ENCODE measurements at places on chromosomes 7 and 10.

DNA sequence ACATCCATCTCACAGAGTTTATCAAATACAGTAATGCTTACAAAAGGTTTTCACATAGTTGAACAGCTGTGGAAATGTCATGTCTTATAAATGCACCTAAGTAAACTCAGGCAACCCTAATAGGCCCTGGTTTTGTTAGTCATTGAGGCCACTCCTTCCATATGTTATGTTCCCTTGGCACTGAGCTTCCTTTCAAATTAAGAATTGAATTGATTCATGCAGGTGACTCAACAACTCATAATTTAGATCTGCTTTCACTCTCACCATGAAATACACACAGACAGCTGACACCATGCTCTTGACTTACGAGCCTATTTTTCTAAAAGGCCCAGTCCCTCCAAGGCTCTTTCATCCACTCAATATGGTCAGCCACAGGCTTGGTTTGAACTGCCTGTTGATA lies 476.9 kb downstream of the KCNMA1 start:
- no peak for DNase-seq

- DNase-seq: no peak
These were observed 30.7 kb upstream of the HYCC1 start for GRCh38 chr7:23044581-23044980.

- no peak for DNase-seq
These were observed 70.8 kb upstream of the FGFR2 start for GRCh38 chr10:121669028-121669374.

- no peak for DNase-seq
These were observed 30.7 kb downstream of the FAM13C start for GRCh38 chr10:59331661-59332060.

GRCh38 chr7:16271990-16272665 lies 149.2 kb downstream of the CRPPA start:
- DNase-seq: no peak

GRCh38 chr7:120990468-120991118 lies 2.1 kb downstream of the CPED1 start:
- DNase-seq: no peak

Measured in CD4-positive, alpha-beta T cell treated with Interferon alpha-2 for 1 hour (primary cell).